ENCODE measurements at places on chromosomes 3 and 15. TPM values are rescaled to one million over a fixed set of nuclear protein-coding genes. Genes with fewer than 3 reads are reported as not detected.

STAC gene
- total RNA-seq: 4.4 TPM

CLDN18 gene
- total RNA-seq: 0.09 TPM

KLHL24 gene
- 70.9 TPM for total RNA-seq

ROBO2 gene
- total RNA-seq: 1.6 TPM

DNA sequence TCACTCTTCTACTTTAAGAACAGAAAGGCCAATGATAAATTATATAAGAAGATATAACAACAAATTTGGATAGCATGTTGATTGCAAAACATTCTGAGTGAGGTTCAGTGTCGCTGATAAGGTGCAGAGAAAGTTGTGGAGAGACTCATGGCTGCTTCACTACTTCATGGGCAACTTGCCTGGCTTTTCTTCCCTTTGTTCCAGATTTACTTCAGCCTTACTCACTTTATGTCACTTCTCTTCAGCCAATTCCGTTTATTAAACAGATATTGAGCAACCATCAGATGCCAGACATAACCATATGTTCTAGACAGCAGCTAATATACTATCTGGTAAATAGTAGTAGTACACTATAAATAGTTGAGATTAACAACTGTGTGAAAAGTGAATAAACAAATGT lies 150.0 kb upstream of the CHL1 start:
- DNase-seq: no peak

PPP1R14D gene
- total RNA-seq: not detected

SELENOK gene
- 54.6 TPM for total RNA-seq

CTXN2 gene
- not detected for total RNA-seq
